ENCODE measurements at places on chromosomes 4 and X.

- no peak for DNase-seq
Measured at GRCh38 chrX:68894513-68895340, 65.9 kb downstream of the EFNB1 start.

DNA sequence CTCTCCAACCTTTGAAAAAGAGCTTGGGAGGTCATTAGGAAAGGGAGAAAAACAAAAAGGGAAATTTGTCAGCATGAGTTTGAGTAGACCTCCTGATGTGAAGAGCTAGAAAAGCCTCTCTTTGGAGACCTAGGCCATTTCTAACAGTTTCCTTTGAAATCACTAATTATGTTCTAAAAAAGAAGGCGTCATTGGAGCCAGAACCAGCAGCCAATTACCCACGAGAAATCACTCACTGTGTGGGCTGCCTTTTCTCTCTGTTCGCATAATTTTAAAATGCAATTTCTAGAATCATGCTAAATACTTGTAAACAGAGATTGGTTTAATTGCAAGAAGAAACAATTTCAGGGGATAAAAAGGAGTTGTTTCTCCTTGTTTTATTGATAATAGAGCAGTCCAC, 246.3 kb upstream of the GATB start:
- DNase-seq, result no peak

- DNase-seq, result no peak
Measured at GRCh38 chrX:136256026-136256425, 4.8 kb upstream of the MAP7D3 start.

GRCh38 chrX:77952173-77952572, 17.3 kb downstream of the PGAM4 start:
- DNase-seq, result no peak
